ENCODE measurements at places on chromosomes 1 and 21. TPM values are rescaled to one million over a fixed set of nuclear protein-coding genes. Genes with fewer than 3 reads are reported as not detected.

Gene NTMT2
- not detected for total RNA-seq

Gene C2CD4D
- total RNA-seq: 0.72 TPM

Gene CYP4A11
- 14.1 TPM for total RNA-seq

Gene FAM72D
- total RNA-seq: 0.24 TPM

Gene TSPAN2
- total RNA-seq: 1.8 TPM

Gene LCE1D
- total RNA-seq: not detected

Gene FAM167B
- total RNA-seq: 0.53 TPM

Gene OR2T2
- total RNA-seq: not detected

Gene CD1E
- total RNA-seq: not detected

Gene TMEM61
- 0.90 TPM for total RNA-seq

Gene CBS
- 36.6 TPM for total RNA-seq

Gene KDF1
- 18.1 TPM for total RNA-seq

Gene DNAH14
- 46.1 TPM for total RNA-seq

Gene CCDC190
- total RNA-seq: not detected

Gene HOOK1
- total RNA-seq: 36.8 TPM

Gene APOBEC4
- total RNA-seq: not detected

Gene C4BPB
- 16.8 TPM for total RNA-seq

Gene RAB4A
- total RNA-seq: 41.7 TPM

Gene TRIM67
- total RNA-seq: 0.13 TPM

Gene CLCNKA
- total RNA-seq: 1.3 TPM

Gene MMP23B
- total RNA-seq: 73.4 TPM

Gene TCEA3
- total RNA-seq: 30.2 TPM

Gene S100A3
- 2.6 TPM for total RNA-seq

Gene KCTD3
- 61.2 TPM for total RNA-seq

Gene LMOD1
- total RNA-seq: 8.7 TPM

Gene TP73
- 0.16 TPM for total RNA-seq

Gene AMY1A
- not detected for total RNA-seq

Gene CFAP107
- total RNA-seq: not detected

Gene S100B
- total RNA-seq: not detected

Gene TRABD2B
- total RNA-seq: 1.00 TPM

Gene CFH
- total RNA-seq: 138 TPM

Gene SPRR2G
- total RNA-seq: not detected

Gene SLC44A3
- total RNA-seq: 70.2 TPM

Gene KCND3
- 2.7 TPM for total RNA-seq

Gene OR2T29
- total RNA-seq: not detected

Gene FAM89A
- total RNA-seq: 48.8 TPM

Gene CLCNKB
- 0.47 TPM for total RNA-seq

Gene ELAPOR1
- total RNA-seq: 2.5 TPM
